D341Med (cell line): ENCODE measurements at places on chromosomes 1 and 21.

DNA sequence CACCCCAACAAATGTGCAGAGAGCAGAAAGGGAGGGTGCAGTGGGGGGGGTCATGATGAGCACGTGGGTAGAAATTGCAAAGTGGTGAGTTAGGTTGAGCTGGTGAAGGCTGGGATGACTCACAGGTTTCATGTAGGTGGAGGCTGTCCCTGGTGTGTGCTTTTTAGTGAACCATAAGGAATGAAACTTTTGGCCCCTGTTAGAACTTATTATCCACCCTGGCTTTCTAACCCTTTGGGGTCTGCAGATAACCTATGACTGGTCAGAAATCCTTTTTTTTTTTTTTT, 46.9 kb downstream of the DOP1B start:
- DNase-seq: no peak

GRCh38 chr21:36910581-36911307, 55.7 kb downstream of the HLCS start:
- no peak for DNase-seq

DNA sequence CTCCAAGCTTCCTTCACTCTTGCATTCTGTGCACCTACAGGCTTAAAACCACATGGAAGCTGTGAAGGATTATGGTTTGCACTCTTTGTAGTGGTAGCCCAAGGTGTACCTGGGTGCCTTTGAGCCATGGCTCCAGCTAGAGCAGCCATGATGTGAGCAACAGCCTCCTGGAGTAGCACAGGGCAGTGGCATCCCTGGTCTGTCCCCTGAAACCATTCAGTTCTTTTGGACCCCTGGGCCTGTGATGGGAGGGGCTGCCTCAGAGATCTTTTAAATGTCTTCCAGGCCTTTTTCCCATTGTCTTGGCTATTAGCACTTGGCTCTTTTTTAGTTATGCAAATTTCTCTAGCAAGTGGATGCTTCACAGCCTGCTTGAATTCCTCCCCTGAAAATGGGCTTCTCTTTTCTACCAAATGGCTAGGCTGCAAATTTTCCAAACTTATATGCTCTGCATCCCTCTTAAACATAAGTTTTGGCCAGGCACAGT, 47.4 kb downstream of the CLCA4 start:
- no peak for DNase-seq

DNA sequence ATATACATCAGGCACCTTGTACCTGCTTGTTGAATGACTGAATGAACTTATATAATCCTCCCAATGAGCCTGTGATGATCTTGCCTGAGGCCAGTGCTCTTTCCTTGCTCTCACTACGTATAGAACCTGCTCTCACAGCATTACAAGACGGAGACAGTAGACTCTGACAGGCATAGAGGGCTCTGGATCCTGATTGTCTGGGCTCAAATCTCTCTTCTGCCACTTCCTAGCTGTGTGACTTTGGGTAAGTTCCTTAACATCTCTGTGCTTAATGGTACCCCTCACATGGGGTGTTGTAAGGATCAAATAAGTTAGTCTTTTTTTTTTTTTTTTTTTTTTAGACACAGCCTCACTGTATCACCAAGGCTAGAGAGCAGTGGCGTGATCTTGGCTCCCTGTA, 4.2 kb upstream of the MAN1C1 start:
- no peak for DNase-seq
